M059J (cell line): ENCODE measurements at places on chromosomes 11 and 22. TPM values are rescaled to one million over a fixed set of nuclear protein-coding genes. Genes with fewer than 3 reads are reported as not detected.

The TEAD1 gene
- total RNA-seq = 53.6 and 83.2 TPM in 2 replicates

The TSKU gene
- total RNA-seq = 22.2 and 27.0 TPM in 2 replicates

The BBOX1 gene
- total RNA-seq = not detected in 2 replicates

The SMCO4 gene
- total RNA-seq = 33.0 and 46.2 TPM in 2 replicates

The OR5P2 gene
- total RNA-seq = not detected in 2 replicates

The MS4A3 gene
- total RNA-seq = not detected in 2 replicates

The HBG2 gene
- not detected in 2 replicates for total RNA-seq

The TBX1 gene
- 0.10 TPM in 1 of 2 replicates, not detected in the other for total RNA-seq

The LRRC56 gene
- total RNA-seq = 0.25 and 0.34 TPM in 2 replicates

The CSTF3 gene
- 26.1 and 28.5 TPM in 2 replicates for total RNA-seq

The PLEKHB1 gene
- total RNA-seq = 0.76 TPM in 1 of 2 replicates, not detected in the other

The PRAME gene
- not detected in 2 replicates for total RNA-seq

The C11orf86 gene
- total RNA-seq = not detected in 2 replicates

The KIRREL3 gene
- total RNA-seq = 7.1 and 9.8 TPM in 2 replicates

The FAM89B gene
- total RNA-seq = 35.4 and 40.0 TPM in 2 replicates

The DKK3 gene
- 967 and 1,045 TPM in 2 replicates for total RNA-seq

The MUC6 gene
- total RNA-seq = not detected in 2 replicates

The UPK2 gene
- not detected in 2 replicates for total RNA-seq

The CARNS1 gene
- total RNA-seq = 0.22 TPM in 1 of 2 replicates, not detected in the other

The GGTLC2 gene
- not detected in 2 replicates for total RNA-seq

The PYGM gene
- 0.05 and 0.10 TPM in 2 replicates for total RNA-seq

The RIBC2 gene
- total RNA-seq = 6.4 and 9.5 TPM in 2 replicates

The ALDH3B1 gene
- total RNA-seq = 11.0 and 16.8 TPM in 2 replicates

The PEX16 gene
- 27.5 and 38.1 TPM in 2 replicates for total RNA-seq

The SLC22A6 gene
- not detected in 2 replicates for total RNA-seq

The BLID gene
- total RNA-seq = 0.39 and 0.74 TPM in 2 replicates

The MS4A4A gene
- total RNA-seq = 33.0 and 50.9 TPM in 2 replicates

The APBB1 gene
- 16.5 and 24.4 TPM in 2 replicates for total RNA-seq

The FSHB gene
- total RNA-seq = not detected in 2 replicates

The CENPM gene
- 47.5 and 62.8 TPM in 2 replicates for total RNA-seq

The TMEM132A gene
- total RNA-seq = 29.0 and 57.9 TPM in 2 replicates

The OR4D5 gene
- total RNA-seq = not detected in 2 replicates

The ACCSL gene
- total RNA-seq = not detected in 2 replicates

The SEPTIN3 gene
- total RNA-seq = 0.05 and 0.17 TPM in 2 replicates

The STIP1 gene
- 244 and 310 TPM in 2 replicates for total RNA-seq

The SMTNL1 gene
- total RNA-seq = not detected in 2 replicates

The CCDC157 gene
- 0.76 and 3.7 TPM in 2 replicates for total RNA-seq

The XRRA1 gene
- 9.1 and 10.0 TPM in 2 replicates for total RNA-seq

The CHRM1 gene
- total RNA-seq = not detected in 2 replicates

The SCGB1D2 gene
- total RNA-seq = not detected in 2 replicates

The RAG2 gene
- not detected in 2 replicates for total RNA-seq

The USH1C gene
- total RNA-seq = not detected in 2 replicates

The CABP7 gene
- 0.52 and 1.7 TPM in 2 replicates for total RNA-seq

The BTG4 gene
- total RNA-seq = not detected in 2 replicates

The GRM5 gene
- 0.10 and 0.22 TPM in 2 replicates for total RNA-seq

The VSIG10L2 gene
- total RNA-seq = not detected in 2 replicates

The OR8G1 gene
- not detected in 2 replicates for total RNA-seq

The ISX gene
- not detected in 2 replicates for total RNA-seq

The FOSL1 gene
- 253 and 286 TPM in 2 replicates for total RNA-seq

The PATZ1 gene
- total RNA-seq = 8.3 and 10.7 TPM in 2 replicates

The SHANK3 gene
- 0.30 and 0.71 TPM in 2 replicates for total RNA-seq

The KCNJ4 gene
- 0.22 and 1.1 TPM in 2 replicates for total RNA-seq

The KIAA1671 gene
- total RNA-seq = 3.3 and 4.7 TPM in 2 replicates

The MCHR1 gene
- total RNA-seq = 0.07 TPM in 1 of 2 replicates, not detected in the other

The HTR3B gene
- not detected in 2 replicates for total RNA-seq

The MS4A15 gene
- not detected in 2 replicates for total RNA-seq

The MRGPRG gene
- not detected in 2 replicates for total RNA-seq
